Activated CD4-positive, alpha-beta T cell treated with anti-CD3 and anti-CD28 coated beads, Interleukin-2, amount 50 U/mL, for 16 hours (primary cell): ENCODE measurements at places on chromosomes 13 and 19.

DNA sequence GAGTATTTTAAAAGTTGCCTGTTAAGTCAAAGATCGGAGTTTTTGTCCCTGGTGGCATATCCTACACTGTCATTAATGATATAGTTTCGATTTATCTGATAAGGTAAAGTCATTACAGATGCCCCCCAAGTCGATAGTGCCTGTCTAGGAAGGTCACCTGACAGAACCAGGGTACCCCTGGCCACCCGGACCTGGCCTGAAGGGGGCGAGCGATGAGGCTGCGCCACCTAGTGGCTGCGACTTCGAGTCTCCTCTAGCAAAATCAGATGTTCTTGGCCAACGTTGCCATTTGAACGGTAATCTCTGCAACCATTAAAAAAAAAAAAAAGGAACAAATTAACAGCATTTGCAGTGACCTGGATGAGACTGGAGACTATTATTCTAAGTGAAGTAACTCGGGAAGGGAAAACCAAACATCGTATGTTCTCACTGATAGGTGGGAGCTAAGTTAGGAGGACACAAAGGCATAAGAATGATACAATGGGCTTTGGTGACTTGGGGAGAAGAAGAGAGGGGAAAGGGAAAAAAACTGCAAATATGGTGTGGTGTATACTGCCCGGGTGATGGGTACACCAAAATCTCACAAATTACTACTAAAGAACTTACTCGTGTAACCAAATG is 565.1 kb downstream of the LIG4 start:
- DNase-seq, result peak; percentile 34

GRCh38 chr13:54643863-54644262 is 1615.2 kb downstream of the OLFM4 start:
- DNase-seq, result no peak

GRCh38 chr13:99279637-99280036 is 21.5 kb upstream of the GPR18 start:
- DNase-seq, result no peak

DNA sequence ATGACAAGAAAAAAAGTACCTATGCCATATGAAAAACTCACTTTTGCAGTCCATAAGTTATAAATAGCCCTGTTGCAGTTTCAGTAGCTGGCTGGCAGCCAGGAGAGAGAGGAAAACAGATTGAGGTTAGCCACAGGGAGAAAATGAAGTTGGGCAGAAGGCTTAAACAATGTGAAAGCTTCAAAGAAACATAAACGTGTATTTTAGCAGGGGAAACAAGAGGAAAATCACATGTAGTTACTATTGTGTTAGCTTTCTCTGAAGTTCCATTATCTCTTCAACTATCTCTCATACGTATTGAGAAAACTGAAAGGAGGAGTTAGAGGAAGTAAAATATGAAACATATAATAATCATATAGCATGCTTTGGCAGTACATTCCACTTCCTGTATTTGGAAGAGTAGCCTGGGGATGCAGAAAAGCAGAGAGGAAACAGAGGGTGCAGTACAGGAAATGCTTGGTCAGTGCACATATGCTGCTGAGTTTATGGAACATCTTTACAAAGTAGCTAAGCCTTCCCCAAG is 1551.1 kb downstream of the EFNB2 start:
- peak; percentile 11 for DNase-seq

DNA sequence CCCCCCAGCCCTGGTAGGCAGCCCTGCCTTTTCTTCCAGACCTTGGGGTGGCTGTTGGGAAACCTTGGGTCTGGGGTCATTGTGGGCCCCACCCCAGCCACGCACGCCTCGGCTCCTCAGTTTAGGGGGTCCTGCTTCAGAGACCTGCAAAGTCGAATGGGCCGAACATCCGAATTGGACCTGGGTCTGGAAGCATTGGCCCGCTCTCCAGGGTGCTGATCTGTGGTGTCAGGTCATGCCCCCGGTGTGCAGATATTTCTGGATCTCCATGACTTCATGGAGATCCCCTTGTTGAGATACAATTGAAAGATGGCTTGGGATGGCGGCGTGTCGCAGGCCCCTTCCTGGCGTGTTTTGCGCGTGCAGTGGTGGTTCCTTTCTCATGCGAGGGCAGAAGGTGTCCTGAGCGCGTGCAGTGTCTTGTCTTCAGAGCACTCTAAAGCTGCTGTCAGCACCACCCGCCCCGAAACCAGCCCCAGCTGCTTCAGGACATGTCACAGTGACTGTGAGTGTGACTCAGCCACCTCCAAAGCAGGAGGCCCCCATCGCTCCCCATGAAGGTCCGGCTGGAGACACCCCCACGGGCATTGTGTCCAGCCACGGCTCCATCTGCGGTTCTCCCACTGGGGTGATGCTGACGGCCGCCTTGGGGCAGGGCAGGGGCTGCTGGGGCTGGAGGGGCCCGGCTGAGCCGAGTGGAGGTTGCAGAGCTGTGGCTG is 112.7 kb downstream of the KDM4B start:
- no peak for DNase-seq

GRCh38 chr19:6381030-6381750 is 5.5 kb upstream of the PSPN start:
- DNase-seq, result no peak

DNA sequence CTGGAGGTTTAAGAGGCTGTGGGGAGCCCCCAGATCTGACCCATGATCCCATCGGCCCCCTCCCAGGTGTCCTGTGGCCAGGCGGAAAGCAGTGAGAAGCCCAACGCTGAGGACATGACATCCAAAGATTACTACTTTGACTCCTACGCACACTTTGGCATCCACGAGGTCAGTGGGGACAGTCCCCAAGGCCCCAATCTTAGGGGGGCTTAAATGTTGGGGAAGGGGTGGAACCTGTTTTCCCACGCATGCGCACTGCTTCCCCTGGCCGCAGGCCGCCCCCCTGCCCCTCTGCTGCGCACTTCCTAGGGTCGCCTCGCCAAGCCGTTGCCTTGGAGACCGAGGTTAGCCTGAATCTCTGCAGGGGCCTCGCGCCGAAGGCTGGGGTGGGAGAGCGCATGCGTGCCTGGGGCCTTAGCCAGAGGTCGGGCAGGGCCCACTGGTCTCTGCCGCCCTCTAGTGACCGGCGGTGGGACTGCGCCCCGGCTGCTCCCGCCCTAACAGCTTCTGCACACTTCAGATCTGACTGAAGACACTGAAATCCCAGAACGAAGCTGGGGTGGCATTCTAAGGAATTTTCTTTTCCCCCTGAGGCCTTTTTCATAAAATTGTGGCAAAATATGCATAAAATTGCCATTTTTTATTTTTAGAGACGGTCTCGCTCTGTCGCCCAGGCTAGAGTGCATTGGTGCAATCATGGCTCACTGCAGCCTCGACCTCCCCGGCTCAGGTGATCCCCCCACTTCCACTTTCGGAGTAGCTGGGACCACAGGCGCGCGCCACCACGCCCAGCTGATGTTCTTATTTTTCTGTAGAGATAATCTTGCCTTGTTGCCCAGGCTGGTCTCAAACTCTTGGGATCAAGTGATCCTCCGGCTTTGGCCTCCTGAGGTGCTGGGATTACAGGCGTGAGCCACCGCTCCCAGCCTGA is 3.6 kb downstream of the PRMT1 start:
- peak; percentile 95 for DNase-seq

DNA sequence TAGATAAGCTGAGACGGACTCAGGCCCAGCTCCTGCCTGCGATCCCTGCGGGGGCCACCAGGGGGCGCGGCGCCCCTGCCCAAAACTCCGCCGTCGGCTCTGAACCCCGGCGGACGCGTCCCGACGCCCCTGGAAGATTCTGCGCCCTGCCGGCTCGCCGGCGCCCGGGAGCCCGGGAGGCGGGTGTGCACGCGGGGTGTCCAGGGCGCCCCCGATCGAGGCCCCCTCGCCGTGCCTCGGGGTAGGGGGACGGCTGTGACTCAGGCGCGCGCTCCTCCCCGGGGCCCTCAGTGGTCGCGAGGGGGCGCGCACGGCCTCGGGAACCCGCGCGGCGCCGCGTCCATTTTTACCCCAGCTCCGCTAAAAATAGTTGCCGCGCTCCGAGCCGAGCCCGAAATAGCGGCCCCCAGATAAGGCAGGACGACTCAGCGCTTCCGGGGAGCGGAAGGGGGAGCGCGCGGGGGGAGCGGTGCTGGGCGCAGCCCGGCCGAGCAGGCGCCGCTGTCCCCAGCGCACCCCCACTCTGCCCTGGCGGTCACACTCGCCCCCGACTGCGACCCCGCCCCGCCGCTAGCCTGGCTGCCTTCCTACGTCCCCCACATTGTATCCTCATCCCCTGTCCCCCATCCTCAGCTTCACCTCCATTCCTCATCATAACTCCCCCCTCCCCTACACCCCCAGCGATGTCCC is 16.0 kb upstream of the ERCC1 start:
- DNase-seq, result peak; percentile 79

- no peak for DNase-seq
Measured at GRCh38 chr13:43364210-43365038, 341.0 kb downstream of the DNAJC15 start.

DNA sequence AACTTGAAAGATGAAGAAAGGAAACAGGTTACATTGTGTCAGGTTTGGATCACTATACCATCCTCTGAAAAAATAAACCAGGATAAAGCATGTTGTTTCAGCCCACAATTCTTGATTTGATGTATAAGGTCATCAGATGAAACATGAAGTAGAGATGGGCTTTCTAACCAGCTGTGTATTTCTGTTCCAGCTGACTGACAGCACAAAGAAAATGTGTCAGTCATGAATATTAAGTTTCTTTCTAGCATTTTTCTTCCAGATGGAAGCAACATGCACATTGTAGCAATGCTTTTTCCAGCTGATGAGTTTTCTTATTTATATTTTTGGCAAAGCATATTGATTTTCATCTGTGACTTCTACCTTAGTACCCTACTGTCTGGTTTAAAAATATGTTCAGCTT is 199.6 kb downstream of the OXGR1 start:
- DNase-seq, result no peak

DNA sequence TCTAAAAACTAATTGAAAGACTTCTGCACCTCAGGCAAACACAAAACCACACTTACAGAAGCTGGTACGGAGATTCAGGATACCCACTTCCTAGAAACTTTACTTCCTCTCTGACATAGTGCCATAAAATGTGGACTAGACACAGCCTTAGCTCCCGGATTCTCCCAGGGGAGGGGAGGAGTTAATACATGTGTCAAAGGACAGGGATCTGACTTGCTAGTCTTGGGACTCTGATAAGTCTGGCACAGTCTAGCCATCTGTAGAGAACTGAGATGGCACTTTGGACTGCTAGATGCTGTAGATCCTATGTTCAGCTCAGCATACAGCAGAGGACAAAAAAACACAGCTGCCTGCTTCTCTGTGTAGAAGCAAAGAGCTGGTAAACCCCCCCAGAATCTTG is 769.8 kb upstream of the MIR17HG start:
- DNase-seq, result no peak

DNA sequence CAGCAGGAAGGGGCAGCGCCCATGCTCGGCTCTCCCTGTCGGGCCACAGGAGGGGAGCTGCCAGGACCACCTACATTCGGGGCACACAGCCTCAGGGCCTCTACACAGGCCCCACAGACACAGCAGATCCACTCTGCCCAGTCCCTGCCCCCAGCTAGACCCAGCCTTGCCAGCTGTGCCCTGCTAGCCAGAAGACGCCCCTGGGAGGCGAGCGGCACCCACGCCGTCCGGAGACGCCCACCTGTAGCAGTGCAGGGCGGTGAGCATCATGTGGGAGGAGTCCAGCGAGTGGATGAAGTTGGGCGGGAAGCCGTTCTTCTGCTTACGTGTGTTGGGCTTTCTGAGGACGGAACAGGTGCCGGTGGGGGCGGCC is 15.1 kb downstream of the POLRMT start:
- no peak for DNase-seq

GRCh38 chr19:17264641-17264979 is at the start of gene USHBP1:
USHBP1 (minus strand) TSS chr19:17264745; CDS start chr19:17264299, 446 bp downstream.
- no peak for DNase-seq

DNA sequence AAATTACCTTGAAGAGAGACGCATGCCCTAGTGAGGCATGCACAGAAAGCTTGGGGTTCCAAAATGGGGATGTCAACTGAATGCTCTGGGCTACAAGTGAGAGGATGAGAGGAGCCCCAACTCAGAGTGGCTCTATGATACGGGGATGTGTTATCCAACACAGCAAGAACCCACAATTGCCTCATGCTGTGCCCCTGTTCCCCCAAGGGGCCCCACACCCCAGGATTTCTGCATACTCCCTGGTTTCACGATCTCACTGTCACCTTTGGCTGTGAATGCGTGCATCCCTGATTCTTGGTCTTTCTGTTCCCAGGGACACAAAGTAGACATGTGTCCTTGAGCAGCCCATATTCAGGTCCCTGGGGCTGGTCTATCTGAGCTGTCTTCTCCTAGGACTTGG is 29.3 kb downstream of the WDR88 start:
- DNase-seq, result no peak

DNA sequence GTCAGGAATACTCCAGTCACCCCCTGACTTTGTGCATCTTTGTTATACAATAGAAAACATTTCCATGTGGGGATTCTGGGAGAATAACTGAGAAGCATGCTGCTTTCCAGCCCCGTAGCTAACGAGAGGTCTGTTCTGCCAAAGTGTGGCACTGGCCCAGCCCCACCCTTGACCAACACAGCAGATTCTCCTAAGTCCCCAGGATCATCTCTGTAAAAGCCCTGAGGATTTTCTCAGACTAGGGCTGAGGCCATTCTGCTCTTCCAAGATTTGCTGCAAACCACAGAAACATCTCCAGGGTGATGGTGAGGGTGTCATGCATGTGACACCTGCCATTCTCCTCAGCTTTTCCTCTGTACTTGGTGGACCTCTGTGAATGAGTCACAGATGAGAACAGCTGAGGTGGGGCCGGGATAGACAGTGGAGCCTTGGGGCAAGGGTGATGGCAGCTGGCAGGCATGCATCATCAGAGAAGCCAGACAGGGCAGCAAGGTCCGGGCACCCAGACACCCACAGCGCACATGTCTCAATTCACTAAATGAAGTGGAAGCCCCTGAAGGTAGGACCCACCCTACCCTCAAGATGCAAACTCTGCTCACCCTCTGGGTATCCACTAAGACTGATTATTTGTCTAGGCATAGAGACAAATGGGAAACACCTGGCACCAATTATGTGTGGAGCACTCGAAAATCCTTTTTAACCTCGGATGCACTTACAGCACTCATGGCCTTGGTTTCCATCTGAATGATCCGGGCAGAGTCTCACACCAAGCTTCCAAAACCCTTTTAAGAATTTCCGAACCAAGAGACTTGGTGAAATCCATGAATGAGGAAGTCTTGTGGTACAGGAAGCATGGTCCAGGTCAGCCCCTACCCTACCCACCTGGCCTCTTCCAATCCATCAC is 20.1 kb upstream of the DOCK9 start:
- no peak for DNase-seq

DNA sequence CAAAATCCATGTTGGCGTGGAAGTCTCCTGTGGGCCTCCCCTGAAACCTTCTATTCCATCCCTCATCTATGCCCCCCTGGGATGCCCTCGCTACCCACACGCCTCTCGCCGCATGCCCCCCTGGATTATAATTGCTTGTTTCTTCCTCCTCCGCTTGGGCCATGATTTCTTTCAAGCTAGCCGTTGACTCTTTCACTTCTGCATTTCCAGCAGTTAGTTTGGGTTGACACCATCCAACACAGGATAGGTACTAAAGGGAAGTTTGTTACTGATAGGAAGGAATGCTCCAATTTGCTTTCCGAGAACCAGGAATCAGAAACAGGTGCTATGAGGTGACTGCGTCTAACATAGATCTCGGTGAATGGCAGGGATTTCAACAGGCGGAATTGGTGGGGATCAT is 7.7 kb upstream of the SLC25A15 start:
- no peak for DNase-seq

GRCh38 chr19:34155686-34156085 is 16.6 kb upstream of the LSM14A start:
- no peak for DNase-seq

- DNase-seq, result peak; percentile 73
Measured at GRCh38 chr19:42270346-42271044, 1.4 kb downstream of the CIC start.

- DNase-seq, result no peak
Measured at GRCh38 chr13:79637133-79637763, 156.3 kb downstream of the NDFIP2 start.
